KG1 (cell line): ENCODE measurements at places on chromosomes 3 and 15.

GRCh38 chr15:37058316-37058985, 41.9 kb downstream of the MEIS2 start:
- no peak for DNase-seq

DNA sequence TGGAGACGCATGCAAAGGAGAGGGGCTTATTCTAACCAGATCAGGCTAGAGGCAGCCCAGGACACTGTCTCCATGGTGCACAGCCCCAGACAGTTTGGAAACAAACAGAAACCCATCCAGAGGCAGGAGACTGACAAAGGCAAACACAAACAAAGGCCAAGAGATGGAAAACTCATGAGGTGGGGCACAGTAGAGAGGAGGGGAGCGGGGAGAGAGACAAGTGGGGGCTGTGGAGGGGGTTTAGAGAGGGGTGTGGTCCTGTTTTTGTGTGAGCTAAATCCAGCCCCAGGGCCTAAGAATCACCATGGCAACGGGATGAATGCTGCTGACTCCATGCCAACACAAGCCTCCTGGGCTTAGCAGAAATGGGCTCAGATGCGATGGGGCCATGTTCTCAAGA, 32.3 kb downstream of the PARP16 start:
- DNase-seq: no peak

DNA sequence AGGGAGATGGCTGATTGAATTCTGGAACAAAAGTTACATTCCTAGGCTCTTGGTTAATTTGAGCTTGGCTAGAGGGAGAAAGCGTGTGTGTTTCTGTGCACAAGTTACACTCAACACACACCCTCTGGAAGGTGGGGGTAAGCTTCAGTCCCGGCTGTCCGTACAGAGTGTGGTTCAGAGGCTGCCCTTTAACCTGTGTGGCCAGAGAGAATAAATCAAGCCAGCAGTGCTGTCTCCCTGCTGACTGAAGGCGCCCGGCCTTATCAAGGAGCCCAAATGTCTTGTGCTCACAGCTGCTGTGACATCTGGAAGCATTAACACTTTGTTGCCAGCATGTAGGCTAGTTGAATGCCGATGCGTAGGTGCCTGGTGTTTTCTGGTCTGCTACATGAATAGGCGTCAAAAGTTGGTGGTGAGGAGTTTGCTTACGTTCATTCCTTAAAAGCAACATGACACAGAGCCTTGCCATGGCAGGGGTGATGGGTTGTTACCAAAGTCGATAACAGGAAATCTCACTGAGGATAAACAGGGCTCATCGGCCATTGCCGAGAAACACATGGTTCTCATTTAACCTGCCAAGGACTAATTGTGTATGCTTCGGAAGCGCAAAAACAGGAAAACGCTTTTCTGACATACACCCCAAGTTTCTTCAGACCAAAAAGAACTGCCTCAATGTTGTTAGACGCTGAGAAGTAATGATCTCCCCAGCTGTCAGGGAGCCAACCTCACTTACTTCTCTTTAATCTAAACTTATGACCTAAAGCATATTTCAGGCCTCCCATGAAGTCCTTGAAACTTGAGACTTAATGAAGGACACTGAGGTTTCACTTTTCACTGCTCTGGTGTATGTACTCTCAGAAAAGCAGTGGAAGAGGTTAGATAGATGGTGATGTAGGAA, 95.8 kb upstream of the CTDSPL start:
- no peak for DNase-seq

DNA sequence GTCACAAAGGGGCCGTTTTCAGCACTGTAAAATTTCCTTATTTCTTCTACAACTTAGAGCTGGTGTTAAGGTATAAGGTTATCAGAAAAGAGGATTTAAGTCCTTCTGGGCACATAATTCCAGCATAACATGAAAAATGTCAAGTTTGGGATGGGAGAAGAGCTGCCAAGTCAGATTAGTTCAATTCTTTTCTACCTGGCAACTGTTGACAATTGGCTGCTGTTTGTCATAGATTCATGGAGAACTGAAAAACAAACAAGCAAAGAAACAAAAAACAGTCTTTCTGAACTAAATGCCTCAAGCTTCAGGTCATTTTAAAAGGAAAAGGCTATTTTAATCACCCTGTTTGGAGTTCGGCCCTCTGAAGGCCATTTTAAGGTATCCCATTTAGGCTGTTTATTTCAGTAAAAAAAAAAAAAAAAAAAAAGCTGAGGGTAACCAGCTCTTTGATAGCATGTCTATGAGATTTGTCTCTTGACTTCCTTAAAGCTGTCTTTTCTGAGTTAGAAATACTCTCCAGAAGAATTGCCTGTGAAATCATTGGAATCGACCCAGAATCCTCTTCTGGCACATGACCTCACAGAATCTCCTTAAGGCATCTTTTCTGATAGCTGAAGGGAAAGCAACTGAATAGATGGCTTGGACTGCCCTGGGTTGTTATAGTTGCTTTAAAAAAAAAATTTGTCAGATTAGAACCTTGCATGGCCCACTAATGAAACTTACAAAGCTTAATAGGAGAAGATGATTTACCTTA, 173.3 kb downstream of the SEMA6D start:
- no peak for DNase-seq

DNA sequence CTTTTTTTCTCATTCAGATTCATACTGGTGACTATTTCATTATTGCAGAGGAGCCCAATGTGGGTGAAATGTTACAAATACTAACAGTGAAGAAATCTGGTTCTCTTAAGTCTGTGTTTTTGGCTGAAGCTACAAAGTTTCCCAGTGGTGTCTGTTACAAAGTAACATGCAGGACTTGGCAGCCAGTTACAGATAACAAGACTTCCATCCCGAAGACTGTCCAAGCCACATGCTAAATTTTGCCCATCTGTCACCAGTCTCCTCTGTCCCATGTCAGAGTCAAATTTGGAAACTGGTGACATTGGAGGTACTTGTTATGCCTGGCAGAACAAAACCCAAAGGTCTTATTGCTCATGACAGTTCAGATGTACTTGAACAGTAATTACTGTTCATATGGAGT, 269.2 kb upstream of the GOLIM4 start:
- DNase-seq: no peak

DNA sequence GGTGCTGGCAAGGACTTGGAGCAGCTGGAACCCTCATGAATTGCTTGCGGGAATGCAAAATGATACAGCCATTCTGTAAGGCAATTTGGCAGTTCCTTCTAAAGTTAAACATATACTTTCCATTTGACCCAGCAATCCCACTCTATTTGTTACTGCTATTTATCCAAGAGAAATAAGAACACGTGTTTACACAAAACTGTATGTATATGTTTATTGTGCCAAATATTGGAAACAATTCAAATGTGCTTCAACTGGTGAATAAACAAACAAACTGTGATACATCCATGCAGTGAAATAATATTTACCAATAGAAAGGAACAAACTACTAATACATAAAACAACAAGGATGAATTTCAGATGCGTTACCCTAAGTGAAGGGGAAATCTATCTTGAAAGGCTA, 60.0 kb upstream of the NTRK3 start:
- no peak for DNase-seq

GRCh38 chr3:181764544-181764943, 52.8 kb downstream of the SOX2 start:
- no peak for DNase-seq

DNA sequence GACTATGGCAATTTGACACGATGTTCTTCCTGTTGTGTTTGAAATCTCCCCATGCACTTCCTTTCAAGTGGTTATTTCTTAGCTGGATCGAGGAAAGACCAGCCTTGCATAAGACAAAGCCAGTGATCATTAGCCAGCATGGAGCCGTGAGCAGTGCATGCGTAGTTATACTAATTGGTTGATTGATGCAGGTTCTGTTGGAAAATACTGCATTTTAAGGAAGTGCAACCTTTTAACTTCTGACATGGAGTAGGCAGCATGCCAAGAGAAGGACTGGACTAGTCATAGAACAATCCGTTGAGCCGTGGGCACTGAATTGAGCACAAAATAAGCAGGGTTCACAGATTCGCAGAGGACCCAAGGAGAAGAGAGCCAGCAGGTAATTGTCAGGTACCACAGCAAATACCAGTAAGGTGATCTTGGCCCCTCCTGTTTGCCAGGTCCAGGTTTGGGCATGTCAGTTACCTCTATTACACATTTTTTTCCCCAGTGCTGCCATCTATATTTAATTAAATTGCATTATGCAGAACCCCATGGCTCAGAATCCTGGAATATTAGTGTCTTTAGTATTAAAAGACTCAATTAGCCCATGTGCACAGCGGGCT, 29.0 kb upstream of the BCL6 start:
- no peak for DNase-seq

DNA sequence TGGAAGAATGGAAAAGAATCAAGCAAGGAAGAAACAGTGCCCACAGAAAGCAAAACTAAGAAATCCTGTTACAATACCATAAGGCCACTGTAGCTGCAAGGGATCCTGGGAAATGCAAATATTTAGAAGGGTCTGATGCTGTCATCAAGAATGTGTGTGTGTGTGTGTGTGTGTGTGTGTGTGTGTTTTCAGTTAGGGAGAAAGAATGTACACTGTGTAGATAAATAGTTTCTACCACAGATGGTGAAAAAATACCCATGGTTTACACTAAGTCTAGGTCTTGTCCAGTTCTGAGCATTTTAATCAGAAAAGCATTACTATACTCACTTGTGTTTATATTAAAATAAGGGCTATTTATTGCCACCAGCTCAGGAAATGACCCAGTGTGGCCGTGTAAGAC, 355.0 kb downstream of the RBMS3 start:
- no peak for DNase-seq

DNA sequence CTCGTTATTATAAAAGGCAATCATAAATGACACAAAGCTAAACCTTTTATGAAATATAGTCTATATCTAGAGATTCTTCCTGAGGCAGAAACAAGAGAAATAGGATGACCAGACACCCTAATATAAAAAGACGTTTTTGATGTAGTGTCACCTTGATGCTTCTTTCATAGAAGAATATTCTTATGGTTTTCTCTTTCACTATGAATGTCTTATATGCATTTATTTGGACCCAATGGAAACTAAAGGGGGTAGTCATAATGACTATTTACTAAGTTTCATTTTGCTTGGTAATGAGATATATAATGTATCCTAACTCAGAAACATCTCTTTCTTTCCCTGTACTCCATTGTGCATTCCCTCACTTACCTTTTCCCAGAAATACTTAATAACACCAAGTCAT, 393.9 kb downstream of the RAP2B start:
- no peak for DNase-seq

DNA sequence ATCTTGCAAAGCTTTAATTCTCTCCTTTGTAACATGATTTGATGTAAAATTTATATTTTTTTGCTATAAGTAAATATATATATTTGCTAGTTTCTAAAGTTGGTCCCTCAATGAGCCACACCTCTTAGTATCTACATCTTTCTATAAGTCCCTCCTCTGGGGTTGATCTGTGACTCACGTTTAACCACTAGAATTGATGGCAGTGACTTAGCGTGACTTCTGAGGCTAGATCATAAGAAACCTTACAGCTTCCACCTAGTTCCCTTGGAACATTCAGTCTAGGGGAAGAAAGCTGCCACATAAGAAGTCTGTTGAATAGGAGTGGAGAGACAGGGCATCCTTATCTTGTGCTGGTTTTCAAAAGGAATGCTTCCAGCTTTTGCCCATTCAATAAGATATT, 56.6 kb upstream of the TNIK start:
- no peak for DNase-seq

DNA sequence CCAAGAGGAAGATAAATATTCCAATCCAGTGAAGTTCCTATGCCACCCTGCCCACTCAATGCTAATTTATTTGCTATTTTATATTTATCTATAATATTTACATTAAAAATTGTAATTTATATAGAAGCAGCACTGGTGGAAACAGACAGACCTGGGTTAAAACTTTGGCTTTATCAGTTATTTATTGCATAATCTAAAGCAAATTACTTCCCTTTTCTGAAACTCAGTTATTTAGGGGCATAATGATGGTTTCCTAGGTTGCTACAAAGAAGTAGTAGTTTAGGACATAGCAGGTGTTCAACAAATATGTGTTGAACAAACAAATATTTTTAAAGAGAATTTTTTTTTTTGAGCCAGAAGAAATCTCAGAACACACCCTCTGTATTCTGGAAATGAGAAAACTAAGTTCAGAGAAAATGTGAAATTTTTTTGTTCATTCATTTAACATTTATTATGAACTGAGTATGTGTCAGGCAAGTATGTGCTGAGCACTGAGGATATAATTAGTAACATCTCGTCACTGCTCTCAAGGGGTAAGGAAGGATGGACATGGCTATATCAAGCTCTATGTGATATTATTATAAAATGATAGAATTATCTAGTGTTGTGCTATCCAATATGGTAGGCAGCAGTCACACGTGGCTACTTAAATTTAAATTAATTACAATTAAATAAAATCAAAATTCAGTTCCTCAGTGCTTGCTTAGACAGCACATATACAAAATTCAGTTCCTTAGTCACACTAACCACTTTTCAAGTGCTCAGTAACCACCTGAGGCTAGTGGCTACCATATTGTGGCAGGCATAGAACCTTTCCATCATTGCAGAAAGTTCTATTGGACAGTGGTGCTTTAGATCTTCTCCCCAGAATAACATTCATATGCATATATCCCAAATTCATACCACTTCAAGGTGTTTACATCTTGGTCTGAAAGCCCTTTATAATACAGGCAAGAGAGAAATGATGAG, 7.0 kb upstream of the UBE2Q2 start:
- DNase-seq: no peak

DNA sequence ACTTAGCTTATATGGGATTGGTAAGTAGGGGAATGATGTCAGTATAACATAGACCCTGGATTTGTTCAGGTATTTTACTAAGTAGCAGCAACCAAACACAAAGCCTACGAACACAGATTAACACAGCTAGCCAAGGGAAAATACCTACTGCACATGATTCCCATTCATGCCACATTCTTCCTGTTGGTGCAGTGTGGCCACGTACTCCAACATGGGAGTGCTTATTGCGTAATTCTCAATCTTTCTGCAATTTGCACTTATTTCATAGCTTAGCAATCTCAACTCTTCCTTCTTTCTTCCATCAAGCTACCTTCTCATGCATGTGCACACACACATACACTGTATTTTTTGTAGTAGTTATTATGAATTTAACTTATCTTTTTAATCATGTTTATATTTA, 186.8 kb downstream of the IL5RA start:
- no peak for DNase-seq

DNA sequence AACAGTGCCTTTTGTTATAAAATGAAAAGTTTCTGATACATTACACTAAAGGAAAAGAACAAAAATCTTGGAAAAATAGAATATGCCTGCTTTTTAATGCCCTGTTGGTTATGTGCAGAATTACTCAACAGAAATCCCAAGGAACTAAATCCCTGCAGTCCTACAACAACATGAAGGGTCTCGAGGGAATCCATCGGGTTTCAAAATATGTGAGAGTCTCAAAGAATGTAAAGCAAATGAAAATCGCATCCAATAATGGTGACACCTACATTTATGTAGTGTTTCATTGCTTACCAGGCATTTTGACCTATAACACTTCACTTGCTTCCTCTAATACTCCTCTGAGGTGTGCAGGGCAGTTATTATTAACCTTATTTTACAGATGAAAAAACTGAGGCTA, 411.3 kb downstream of the FOXP1 start:
- DNase-seq: no peak
